M059J (cell line): ENCODE measurements at places on chromosomes 6 and 20.

GRCh38 chr6:118812970-118813369 lies 81.0 kb upstream of the ASF1A start:
- peak; percentile 29 for DNase-seq

DNA sequence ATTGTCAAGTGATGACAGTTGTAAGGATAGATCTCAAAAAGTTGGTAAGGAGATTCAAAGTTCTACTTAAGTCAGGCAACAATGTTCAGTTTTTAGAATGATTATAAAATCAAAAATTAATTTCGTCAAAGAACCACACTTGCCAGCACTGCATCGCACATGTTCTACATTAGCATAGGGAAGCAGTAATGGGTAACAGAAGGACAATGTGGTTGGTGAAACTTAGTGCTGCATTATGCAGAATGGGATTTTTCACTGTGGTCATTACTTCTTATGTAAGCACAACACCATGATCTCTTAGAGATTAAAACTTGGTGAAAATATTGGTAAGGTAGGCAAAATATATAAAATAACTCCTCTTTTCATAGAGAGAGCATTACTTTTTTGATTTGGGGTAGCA lies 173.7 kb upstream of the THEMIS start:
- DNase-seq: no peak

DNA sequence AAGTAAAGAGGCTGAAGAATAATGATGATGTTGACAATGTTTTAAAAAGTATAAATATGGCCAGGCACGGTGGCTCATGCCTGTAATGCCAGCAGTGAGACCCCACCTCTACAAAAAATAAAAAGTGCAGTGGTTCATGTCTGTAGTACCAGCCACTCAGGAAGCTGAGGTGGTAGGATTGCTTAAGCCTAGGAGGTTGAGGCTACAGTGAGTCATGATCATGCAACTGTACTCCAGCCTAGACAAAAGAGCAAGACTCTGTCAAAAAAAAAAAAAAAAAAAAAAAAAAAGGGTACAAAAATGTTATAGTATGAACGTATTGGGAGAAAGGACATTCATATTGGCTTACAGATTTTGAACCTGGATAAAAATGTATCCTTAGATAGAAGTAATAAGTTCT lies 543.1 kb upstream of the IRAK1BP1 start:
- peak; percentile 15 for DNase-seq

DNA sequence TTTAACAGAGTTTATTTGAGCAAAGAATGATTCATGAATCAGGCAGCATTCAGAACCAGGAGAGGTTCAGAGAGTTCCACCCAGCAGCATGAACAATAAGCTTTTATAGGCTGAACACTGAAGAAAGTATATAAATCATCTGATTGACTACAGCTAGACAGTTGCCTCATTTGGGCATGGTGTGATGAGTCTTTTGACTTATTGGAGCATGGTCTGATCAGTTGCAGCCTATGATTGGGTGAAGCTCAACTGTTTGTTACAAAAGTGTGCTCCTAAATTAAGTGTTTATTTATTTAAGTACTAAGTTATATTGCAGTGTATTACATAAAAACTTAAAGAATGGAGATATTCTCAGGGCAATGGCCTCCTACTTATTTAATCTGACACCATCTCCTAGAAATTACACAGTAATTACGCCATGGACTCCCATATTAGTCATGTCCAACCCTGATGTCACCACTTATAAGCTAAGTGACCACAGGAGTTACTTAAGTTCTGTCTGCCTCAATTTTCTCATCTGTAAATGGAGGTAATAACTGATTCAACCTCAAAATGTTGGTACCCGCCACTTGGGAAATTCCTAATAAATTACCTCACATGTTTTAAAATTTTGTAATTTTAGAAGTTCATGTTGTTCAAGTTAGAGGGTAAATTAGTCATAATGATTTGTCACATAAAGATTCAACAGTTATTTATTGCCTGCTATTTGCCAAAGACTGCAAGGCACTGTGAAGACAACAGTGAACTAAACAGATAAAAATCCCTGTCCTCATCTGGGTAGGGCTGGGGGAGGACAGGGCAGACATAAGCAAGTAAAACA lies 15.2 kb upstream of the ROS1 start:
- DNase-seq: peak; percentile 96

DNA sequence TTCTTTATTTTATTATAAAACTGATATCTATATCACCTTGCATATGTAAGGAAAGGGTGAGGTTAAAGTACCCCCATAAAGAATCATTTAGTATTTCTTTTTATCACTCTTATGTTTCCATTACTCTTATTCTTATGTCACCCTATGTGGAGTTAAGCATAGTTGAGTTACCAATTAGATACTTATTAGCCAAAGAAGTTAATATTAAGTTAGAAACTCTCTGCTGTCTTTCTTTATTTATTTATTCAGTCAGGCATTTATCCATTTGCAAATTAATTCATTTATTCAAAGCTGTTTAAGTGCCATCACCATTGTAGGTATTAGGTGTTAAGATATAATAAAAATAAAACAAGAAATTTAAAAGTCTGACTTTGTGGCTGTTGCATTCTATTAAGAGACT lies 1279.1 kb upstream of the CITED2 start:
- DNase-seq: no peak

GRCh38 chr6:24655215-24655614 lies 9.2 kb upstream of the KIAA0319 start:
- no peak for DNase-seq

- DNase-seq: no peak
Measured at GRCh38 chr20:4036351-4036750, 21.0 kb upstream of the RNF24 start.

- DNase-seq: peak; percentile 75
Measured at GRCh38 chr20:48904566-48905296, 16.8 kb upstream of the ARFGEF2 start.

- peak; percentile 48 for DNase-seq
Measured at GRCh38 chr20:41734506-41734945, 116.3 kb upstream of the CHD6 start.

- DNase-seq: peak; percentile 92
Measured at GRCh38 chr6:129749749-129750120, 39.8 kb upstream of the ARHGAP18 start.

- DNase-seq: peak; percentile 33
Measured at GRCh38 chr6:125267806-125268523, 33.8 kb downstream of the HDDC2 start.

DNA sequence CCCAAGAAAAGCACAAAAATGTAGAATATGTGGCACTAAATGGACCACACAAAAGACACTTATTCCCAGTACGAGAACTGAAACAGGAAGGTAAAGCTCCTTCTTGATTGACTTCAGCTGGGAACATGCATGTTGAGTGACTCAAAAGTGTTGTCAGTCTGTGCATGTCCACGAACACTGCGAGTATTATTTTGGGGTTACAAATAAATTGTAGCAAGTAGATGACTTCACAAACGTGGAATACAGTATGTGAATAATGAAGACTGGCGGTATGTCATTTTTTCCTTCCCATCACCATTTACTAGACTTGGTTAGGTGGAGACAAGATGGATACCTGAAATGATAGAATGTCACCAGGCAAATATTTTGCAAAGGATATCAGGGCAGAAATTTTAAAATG lies 45.4 kb downstream of the L3MBTL3 start:
- no peak for DNase-seq

DNA sequence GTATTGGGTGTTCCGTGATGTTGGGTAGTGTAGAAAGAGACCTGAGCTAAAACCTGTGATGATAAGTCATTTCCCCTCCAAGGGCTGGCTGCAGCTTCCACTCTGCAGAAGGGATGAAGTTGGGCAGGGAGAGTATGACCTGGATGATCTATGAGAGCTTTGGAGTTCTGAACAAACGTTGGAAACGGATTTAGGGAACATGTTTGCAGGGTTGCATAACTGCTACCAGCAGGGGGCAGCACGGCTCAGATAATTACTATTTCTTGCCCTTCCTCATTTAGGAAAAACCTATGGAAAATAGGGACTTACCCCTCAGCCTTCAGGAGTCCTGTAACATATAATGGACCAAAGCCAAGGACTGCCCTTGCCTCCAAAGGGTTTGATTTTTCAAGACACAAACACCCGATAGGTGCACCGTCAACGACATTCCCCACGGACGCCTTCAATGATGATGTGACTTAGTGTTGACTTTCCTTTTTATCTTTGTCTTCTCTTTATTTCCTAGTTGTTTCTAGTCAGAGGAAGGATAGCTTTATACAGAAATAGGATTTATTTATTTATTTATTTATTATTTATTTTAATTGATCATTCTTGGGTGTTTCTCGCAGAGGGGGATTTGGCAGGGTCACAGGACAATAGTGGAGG lies 164.9 kb upstream of the SASH1 start:
- DNase-seq: peak; percentile 53

GRCh38 chr20:63009988-63010769 lies 3.4 kb upstream of the BHLHE23 start:
- DNase-seq: peak; percentile 46

DNA sequence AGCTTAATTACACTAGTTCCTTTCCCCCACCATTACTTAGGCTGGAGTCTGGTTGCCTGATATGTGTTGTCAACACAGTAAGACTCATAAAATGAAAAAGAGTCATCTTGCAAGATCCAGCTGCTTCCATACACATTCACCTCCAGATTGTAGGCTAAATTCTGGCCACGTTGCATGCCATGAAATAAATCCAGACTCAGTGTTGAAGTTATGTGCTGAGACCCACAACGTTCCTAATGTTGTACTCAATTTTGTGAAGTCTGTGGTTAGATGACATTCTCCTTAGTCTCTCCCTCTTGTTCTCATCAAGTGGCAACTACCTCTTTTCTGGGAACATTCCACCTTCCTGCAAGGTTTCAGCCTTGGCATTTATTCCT lies 212.3 kb downstream of the LMBRD1 start:
- DNase-seq: peak; percentile 11

- no peak for DNase-seq
Measured at GRCh38 chr20:31716818-31717477, 5.7 kb downstream of the BCL2L1 start.

- peak; percentile 15 for DNase-seq
Measured at GRCh38 chr6:116096979-116097816, 3.5 kb upstream of the NT5DC1 start.

GRCh38 chr6:46244670-46245069 lies 73.9 kb upstream of the ENPP5 start:
- DNase-seq: no peak

DNA sequence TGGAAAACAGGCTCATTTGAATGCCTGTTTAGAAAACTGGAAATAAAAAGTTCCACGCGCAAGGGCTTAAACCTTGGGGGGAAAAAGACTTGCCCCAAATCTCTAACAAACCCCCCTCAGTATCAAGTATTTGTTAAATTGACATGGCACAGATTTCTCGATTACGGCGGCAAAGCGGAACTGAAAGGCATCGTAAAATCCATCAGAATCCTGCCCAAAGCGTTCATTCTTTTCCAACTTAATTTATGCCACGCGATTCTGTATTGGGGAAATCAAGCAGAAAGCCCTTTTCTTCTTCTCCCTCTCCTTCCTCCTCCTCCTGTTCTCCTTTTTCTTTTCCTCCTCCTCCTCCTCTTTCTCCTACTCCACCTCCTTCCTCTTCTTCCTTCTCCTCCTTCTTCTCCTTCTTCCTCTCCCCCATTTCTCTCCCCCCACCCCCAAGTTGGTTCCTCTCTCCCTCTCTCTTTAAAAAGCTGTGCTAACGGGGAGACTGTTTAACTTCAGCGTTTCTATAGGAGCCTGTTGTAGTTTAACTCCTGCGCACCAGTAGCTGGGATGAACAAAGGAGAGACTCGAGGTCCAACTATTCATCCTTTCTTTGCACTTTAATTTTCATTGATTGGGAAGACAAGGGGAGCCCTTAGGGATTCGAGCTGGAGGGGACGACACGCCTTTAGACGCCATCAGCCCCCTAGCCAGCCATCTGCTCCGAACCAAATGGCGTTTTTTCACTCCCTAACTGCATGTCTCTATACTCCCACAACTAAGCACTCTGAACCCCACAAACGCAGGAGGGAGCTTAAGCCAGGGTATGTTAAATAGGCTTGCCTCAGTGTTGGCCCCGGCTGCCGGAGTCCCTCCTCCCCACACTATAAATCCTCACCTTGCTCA lies 2.7 kb upstream of the DLL1 start:
- no peak for DNase-seq

- DNase-seq: no peak
Measured at GRCh38 chr20:20668639-20669038, 43.8 kb downstream of the RALGAPA2 start.

GRCh38 chr6:170130771-170131241 lies 160.1 kb downstream of the DLL1 start:
- no peak for DNase-seq

DNA sequence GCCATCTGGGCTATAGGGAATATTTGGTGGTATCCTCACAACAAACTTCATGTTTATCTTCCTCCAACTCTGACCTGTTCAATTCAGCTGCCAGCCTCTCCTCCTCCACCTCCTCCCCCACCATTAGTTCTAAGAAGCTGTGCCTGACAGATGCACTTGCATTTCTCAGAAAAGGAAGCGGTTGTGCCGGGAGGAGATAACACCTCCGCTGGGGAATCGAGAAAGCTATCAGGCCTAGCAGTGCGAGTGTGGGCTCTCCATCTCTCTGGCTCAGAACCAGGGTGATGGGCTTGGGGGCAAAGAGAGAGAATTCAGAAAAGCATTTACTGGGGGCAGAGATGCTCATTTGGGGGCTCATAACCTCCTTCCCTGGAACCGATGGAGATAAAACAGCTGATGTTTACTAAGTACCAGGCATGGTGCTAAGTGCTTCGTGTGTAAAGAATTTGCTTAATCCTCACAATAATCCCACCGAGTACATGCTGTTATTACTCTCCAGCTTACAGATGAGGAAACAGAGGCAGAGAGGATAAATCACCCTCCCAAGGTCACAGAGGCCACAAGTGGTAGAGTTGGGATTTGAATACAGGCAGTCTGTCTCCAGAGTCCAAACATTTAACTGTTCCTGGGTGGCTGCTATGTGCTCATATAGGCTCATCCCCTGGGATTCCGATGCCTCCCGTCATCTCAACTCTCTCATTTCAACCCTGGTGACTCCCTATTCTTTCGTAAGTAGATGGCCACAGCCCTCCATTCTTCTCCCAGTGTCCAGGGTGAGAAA lies 38.3 kb downstream of the COX4I2 start:
- DNase-seq: peak; percentile 51

DNA sequence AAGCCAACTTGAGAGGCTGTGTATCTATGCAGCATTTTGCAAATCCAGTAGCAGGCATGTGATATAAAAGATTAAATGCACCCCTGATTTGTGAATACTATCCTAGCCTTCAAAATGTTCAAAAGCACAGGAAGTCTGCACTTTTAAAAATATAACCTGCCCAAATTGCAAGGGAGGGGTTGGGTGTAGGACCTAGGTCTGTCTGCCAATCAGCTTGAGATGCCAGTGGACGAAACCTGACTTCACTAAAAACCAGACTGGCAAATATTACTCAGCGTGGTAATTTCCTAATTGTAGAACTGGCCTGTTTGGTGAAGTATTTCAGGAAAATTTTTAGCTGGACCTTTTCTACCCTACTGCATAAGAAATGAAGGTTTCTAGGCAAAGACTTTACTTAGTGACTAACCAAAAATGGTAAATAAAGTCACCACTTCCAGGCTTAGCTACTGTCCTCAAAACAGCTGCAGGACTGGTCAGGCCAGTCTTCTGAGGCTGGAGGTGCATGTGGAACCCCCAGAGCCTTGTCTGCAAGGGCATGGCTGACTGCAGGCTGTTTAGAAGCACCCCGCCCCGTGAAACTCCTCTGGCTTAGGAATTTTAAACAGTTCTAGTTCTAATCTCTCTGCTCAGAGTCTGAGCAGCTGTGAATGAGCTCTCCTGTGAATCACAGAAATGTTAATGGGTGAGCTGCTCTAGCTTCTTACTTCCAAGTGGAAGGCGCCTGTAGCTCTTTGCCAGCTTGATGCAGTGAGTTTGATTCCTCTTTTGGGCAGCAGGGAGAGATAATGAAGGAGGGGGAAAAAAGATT lies 104.4 kb upstream of the ESR1 start:
- no peak for DNase-seq
